Stimulated activated CD8-positive, alpha-beta memory T cell treated with anti-CD3 and anti-CD28 coated beads, Interleukin-15, amount 100 ng/mL, for 1 hour (primary cell): ENCODE measurements at places on chromosomes 1 and 21.

DNA sequence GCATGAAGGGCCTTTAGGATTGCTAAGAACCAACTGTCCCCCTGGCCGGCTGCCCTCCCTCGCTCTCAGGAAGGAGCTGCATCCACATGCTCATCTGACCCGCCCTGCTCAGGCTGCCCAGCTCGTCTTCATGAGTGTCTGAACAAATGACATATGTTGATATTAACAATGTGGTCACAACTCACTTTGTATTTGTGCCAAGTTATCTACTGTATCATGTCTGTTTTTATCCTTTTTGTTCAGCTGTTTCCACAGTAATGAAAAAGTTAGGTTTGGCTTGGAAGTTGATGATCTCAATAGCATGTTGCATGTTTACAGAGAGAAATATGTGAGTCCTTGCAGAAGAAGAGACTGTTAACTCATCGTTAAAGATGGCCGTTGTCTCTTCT is 75.1 kb downstream of the PHTF1 start:
- no peak for DNase-seq

DNA sequence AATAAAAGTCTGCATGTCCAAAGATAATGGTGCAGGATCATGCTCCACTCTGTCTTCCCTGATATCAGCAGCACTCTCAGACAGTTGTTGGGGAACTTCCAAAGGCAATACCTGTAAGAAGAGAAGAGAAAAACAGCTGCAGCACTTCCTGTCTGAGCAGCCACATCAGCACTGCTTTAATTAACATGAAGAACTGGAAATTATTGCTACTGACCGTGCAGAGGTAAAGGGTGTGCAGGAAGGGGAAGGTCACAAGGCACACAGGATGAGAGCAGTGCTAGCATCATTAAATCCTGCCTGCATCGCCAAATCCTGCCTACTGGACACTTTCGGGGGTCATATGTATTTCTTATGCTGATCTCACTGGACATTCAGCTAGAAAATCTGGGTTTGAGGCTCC is 379.0 kb downstream of the LMX1A start:
- no peak for DNase-seq

GRCh38 chr1:119000371-119001180 is 12.4 kb upstream of the TBX15 start:
- DNase-seq: no peak

DNA sequence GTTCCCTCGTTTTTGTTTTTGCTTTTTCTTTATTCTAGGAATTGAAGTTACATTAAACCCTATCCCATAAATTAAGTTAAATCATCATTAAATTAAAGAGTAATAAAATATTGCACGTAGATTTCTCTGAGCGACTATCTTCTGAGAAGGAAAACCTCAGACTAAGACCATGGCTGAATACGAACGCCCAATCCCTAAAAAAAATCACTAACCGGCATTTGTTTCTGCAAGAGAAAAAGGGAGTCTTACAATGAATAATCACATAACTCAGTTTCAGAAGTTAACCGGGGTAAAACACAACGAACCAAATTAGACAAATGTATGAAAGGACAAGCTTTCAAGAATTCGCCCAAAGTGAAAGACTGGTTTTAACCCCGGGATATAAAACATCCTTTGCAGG is 1.3 kb downstream of the PIK3R3 start:
- DNase-seq: no peak

- no peak for DNase-seq
Observed at GRCh38 chr1:161948435-161948834, 75.2 kb downstream of the OLFML2B start.

DNA sequence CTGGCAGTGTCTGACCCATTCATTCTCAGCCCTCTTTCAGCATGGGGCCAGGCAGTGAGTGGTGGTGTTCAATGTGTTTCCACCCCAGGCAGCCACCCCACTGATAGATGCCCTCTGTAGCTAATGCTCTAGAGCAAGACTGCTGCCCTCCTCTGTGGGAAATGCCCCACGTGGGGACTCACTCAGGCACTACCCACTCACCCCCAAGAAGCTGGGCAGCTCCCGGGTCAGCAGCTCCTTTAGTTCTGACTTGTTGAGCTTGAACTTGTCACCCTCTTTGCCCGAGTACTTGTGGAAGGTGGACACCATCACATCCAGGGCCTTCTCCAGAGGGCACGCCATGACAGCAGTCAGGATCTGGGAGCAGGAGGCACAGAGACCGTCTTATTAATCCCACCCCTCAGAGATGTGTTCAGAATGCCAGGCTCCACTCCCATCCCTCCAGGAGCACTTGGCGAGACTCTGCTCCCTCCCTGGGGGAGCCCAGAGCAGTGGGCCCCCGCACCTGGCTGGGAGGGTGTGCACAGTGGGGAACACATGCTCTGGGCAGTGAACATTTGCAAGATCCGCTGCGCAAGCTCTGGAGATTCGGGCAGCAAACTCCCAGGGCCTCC is 1.0 kb downstream of the S100A4 start:
- no peak for DNase-seq

- DNase-seq: no peak
Observed at GRCh38 chr1:155192346-155193274, 15.1 kb downstream of the THBS3 start.

GRCh38 chr1:22030057-22030456 is 22.5 kb upstream of the CDC42 start:
- DNase-seq: no peak

- no peak for DNase-seq
Observed at GRCh38 chr1:87176087-87176486, 152.6 kb upstream of the LMO4 start.

- no peak for DNase-seq
Observed at GRCh38 chr1:116558140-116558549, 12.7 kb downstream of the CD58 start.

GRCh38 chr1:50724626-50725286 is 235.3 kb downstream of the FAF1 start:
- DNase-seq: no peak

GRCh38 chr1:56967900-56968832 is 2.4 kb upstream of the C8B start:
- DNase-seq: no peak

- DNase-seq: no peak
Observed at GRCh38 chr1:248111157-248111556, 16.2 kb downstream of the OR2L13 start.

GRCh38 chr1:152048416-152049009 is 11.7 kb upstream of the S100A11 start:
- peak; percentile 44 for DNase-seq

- no peak for DNase-seq
Observed at GRCh38 chr1:241485554-241485992, 34.0 kb downstream of the FH start.

DNA sequence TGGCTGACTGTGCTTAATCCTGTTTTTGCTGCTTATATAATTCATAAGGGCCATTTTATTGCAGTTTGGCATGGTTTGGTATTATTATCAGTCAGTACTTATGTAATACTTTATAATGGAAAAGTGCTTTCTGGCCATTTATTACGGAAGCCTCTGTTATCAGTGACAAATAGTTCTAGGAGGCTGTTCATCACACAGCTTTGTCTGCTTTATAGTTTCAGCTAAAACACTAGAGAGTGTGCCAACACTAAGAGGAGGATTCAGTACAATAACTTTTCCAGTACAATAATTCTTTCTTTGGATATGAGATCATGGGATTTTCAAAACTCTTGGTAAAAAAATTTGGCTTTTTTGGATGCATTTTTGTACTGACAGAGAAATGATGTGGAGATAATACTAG is 102.9 kb upstream of the PTGFR start:
- DNase-seq: no peak

GRCh38 chr1:246893191-246893939 is 38.4 kb downstream of the AHCTF1 start:
- DNase-seq: no peak

GRCh38 chr1:46094471-46095005 is 37.9 kb downstream of the PIK3R3 start:
- DNase-seq: no peak
